ENCODE measurements at places on chromosomes 12 and 14.

DNA sequence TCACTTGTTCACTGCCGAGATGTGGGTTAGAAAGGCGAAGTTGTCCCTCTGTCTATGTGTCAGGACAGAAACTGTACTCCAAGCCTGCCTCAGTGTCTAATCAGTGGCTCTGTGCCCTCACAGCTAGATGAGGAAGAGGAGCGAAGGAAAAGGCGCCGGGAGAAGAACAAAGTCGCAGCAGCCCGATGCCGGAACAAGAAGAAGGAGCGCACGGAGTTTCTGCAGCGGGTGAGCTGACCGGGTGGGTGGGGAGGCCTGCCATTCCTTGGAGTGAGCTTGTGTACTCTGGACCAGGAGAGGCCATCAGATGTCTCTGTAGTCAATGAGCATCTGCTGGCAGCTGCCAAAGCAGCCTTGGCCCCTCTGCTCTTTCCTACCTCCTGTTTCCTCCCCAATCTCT, 33.5 kb downstream of the JDP2 start:
- no peak for DNase-seq

GRCh38 chr14:63671987-63672386, 30.3 kb upstream of the WDR89 start:
- no peak for DNase-seq

DNA sequence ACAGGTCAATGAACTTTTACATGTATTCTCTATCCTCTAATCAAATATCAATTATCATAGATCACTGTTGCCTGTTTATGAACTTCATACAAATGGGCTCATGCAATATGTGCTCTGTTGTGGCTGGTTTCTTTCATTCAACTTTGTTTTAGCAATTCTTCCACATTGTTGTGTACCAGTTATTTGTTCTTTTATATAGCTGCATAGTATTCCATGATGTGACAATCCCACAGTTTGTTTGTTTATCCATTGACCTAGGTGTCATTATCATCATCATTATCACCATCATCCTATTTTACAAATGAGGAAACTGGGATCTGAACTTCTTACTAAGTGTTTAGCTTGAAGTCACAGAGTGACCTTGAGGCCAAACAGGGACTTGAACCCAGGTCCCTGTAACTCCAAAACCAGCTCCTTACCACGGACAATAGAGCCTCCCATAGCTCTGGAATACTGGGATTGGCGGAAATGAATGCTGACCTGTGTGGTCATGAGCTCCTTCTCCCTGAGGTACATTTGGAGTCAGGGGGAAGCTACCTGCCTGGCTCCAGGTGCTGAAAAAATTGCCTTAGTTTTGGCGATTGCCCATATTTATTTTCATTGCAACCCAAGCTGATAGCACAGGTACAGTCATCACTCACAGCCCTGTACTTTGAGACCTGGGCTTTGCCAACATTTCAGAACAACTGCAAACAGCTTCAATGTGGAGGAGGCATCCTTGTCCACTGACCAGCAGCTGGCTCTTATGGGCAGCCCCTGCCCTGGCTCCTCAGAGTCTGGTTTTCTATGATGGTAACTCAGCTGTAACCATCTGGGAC, 9.2 kb downstream of the ZFP36L1 start:
- no peak for DNase-seq

GRCh38 chr14:93533437-93533836, 102.7 kb downstream of the UNC79 start:
- no peak for DNase-seq

DNA sequence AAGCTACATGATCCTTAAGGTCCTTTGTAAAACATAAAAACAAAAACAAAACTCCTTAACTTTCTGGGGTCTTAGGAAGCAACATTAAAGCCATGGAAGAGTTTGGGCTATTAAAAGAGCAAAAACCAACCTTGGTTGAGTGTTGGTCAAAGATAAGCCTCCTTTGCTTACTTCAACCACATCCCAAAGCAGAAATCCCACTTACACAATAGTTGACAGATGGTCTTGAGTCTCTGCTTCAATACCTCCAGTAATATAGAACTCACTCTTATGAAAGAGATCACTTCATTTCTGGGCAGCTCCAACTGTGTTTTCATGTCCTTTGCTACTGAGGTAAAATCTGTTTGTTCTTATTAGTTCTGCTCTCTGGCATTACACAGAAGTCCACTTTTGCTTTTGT, 125.8 kb downstream of the SLC38A4 start:
- DNase-seq, result no peak
